ENCODE measurements at places on chromosomes 16 and 17. TPM values are rescaled to one million over a fixed set of nuclear protein-coding genes. Genes with fewer than 3 reads are reported as not detected.

DNA sequence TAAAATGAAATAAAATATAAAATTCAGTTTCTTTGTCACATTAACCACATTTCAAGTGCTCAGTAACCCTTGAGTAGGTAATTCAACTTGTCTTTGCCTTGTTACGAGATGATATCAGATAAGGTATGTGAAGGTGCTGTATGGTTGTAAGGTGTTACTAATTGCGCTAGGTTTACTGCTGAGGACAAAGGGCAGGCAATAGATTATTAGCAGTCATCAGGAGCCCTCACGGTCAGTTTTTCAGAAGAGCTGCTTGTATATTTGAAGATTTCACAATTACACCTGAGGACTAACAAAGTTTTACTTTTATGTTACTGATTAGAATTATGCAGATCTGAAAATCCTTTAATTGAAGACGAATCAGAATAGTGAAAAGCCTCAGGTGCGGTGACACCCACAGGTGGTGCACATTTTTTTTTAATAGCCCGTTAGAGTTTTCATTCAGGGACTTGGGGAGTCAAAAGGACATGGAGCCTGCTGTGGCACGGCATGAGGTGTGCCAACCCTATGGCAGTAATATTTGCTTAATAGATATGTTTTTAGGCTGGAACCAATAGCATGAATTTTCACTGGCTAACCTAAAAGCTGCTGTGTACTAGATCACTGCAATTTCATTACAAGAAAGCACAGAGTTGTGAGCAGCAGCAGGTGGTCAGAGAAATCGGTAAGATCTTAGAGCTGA, 16.4 kb downstream of the NDEL1 start:
- DNase-seq: no peak

DNA sequence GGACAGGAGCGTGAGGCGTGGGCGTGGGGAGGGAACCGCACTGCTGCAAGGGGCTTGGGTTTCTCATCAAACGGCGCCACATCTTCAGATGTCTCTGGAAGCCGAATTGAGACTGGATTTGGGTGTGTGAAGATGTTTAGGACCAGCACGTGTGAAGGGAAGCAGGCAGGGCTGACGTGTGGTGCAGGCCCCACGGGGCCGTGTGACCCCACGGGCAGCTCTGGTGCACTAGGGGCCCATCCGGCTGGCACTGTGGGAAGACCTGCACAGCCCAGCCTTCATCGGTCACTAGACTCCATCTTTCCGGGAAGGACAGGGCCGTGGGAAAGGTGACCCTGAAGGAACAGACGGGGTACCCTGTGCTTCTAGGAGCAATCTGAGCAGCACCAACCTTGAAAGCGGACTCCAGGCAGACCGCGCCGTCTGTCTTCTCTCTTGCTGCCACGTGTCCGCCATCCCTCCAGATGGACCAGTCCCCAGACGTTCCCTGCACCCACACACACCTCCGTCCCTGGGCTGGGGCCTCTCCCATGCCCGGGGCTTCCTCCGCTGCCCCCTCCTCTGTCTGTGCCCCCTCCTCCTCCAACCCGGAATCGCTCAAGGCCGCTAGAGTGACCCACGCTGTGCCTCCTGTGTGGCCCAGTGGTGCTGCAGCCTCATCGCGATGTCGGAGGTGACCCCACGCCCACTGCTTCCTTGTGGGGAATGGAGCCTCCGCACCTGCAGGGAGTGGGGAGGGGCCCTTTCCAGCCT, 23.4 kb upstream of the CBFA2T3 start:
- DNase-seq: no peak

GRCh38 chr17:77266891-77267341, 126.1 kb downstream of the SEC14L1 start:
- no peak for DNase-seq

Gene KRTAP4-5
- not detected for total RNA-seq

Gene SAMD14
- total RNA-seq: 0.11 TPM

Gene SLFN14
- total RNA-seq: not detected

Gene CCL5
- not detected for total RNA-seq

Gene RAPGEFL1
- 1.3 TPM for total RNA-seq

All from PC-3 (cell line).